Gastroesophageal sphincter (tissue), 4 donors: ENCODE measurements at places on chromosomes 7 and 10.
A peak's percentile ranks its signal among the peaks of the same experiment; 100 is the strongest.

DNA sequence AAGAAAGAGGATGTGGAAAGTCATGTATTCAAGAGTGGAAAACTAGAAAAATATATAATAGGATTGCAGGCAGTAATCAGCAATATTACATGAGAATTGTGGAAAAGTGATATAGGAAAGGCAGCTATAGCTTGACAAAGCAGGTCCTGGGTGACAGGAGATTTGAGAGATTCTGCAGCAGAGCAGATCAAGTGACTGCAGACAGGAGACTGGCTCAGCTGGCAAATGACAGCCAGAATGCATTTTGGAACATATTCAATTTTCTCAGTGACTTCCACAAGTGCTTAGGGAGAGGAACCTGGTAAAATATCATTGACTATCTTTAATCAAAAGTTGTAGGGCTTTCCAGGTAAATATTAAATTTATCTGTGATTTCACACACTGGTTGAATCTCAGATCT, 260.5 kb upstream of the CACNA2D1 start:
- no peak for ATAC-seq

DNA sequence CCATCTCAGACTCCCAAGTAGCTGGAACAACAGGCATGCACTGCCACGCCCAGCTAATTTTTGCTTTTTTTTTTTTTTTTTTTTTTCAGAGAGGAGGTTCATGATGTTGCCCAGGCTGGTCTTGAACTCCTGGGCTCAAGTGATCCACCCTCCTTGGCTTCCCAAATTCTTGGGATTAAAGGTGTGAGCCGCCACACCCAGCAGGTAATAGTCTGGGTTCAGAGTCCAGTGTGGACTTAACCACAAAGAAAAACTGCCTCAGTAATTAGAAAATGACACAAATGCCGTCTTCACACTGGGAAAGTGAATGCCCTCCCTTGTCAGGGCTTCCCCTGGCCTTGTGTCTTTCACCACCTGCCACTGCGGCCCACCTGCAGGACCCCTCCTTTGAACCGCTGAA, 101.1 kb downstream of the RAB11FIP2 start:
- no peak for ATAC-seq

DNA sequence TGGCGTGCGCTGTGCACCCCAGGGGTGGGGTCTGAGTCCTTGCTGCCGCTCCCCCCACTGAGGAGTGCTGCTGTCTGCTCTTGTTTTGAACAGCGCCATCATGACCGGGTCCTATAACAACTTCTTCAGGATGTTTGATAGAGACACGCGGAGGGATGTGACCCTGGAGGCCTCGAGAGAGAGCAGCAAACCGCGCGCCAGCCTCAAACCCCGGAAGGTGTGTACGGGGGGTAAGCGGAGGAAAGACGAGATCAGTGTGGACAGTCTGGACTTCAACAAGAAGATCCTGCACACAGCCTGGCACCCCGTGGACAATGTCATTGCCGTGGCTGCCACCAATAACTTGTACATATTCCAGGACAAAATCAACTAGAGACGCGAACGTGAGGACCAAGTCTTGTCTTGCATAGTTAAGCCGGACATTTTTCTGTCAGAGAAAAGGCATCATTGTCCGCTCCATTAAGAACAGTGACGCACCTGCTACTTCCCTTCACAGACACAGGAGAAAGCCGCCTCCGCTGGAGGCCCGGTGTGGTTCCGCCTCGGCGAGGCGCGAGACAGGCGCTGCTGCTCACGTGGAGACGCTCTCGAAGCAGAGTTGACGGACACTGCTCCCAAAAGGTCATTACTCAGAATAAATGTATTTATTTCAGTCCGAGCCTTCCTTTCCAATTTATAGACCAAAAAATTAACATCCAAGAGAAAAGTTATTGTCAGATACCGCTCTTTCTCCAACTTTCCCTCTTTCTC, 26.0 kb downstream of the BNIP3 start:
- no peak for ATAC-seq

DNA sequence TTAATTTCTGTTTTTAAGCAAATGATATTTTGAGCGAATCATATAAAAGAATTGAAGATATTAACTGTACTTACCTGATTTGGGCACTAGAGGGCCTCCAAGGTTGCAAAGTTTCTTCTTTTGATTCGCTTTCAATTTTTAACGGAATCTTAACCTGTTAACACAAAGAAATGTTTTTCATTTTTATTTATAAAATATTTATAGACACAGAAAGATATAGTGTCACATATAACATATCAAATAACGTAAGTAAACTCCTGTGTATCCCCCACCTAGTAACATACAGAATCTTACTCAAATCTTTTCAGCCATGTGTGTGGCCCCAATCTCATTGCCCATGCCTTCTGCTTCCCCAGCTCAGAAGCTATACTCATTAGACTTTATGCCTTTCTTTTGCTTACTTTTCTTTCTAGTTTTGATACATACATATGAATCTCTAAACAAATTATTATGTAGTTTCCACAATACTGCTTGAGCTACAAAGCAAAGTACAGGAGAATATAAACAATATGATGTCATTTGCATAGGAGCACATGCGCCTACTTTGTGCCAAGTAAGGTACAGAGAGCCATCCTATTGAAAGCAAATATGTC, 49.5 kb upstream of the ZPBP start:
- ATAC-seq = no peak

DNA sequence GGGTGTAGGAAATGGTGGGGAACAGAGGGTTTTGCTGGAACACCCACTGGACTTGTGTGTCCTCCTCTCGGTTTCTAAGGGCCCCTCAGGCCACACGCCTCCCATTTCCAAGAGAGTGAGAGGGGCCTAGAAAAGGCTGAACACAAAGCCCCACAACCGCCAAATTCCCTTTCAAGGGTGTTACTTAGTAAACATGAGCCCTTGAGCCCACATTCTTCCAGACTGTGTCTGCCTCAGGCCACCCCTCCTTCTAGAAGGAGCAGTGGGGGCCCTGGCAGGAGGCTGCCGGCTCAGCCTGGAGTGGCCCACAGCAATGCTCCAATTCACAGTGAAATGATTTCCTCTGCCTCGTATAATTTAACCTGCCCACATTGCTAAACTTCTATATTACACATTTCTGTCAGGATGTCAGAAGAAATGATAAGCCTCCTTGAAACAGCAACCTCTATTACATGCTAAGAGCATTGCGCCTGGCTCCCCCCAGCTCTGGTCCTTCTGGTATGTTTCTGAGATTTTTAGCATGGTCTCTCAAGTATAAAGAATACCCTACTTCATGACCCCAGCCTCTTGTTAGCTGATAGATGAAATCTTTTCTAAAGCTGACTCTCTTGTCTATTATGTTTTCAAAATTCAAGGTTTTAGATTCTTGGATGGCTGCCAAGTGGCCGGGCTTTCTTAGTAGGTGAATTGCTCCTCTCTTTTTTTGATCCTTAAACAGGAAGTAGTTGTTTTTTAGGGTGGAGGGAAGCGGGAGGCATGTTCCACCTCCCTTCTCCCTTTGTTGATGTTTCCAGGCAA, 673.9 kb upstream of the GALNT17 start:
- ATAC-seq = peak; percentile 24

DNA sequence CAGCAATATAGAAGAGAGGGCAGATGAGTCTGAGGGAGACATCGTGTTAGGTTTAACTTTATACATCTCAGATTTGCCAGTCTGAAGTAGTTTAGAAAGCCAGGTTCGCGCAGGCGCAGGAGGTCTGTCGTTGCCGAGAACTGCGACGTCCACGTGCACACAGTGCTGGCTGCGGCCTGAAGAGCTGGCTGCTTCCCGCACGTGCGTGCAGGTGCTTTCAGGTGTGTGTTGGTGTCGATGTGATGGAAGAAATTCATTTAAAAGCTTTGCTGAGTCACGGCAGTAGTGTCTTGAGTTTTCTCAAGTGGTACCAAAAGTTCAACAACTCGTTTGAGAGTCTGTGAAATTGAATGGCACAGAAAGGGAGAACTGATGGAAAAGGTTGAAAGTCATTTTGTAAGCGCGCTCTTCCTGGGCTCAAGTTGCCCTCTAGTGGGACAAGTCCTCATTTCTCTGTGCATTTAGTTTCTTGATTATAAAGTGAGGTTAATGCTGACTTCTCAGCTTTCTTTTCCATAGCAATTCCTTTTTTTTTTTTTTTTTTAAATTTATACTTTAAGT, 18.6 kb downstream of the WDR37 start:
- ATAC-seq = no peak

DNA sequence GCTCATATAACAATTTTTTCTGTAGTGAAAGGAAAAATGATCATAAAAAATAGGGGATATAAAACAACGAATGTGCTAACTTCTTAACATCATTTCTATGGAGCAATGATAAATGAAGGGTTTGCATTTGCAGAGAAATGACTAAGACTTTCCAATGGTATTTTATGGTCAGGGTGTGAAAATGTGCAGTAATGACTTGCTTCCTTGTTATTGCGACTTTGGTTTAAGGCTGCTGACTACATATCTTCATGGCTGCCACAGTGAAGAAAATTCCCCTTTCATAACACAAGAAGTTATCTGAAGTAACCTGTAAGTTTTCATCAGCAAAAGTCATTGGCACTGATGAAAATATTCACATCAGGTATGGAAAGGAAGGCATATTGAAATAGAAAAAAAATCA, 166.1 kb upstream of the NRG3 start:
- ATAC-seq = no peak

- no peak for ATAC-seq
Measured at GRCh38 chr10:70801854-70802253, 13.9 kb upstream of the SGPL1 start.

GRCh38 chr7:74269757-74270277, 15.6 kb upstream of the RFC2 start:
- ATAC-seq = peak; percentile 58

GRCh38 chr7:36723951-36724664, at the start of gene AOAH:
AOAH (minus strand) TSS chr7:36724494; CDS start chr7:36724148, 346 bp downstream.
- no peak for ATAC-seq

- no peak for ATAC-seq
Measured at GRCh38 chr10:2326411-2326810, 589.1 kb upstream of the ADARB2 start.
